CD4-positive, alpha-beta T cell (primary cell): ENCODE measurements at places on chromosomes 1 and 21.
A peak's percentile ranks its signal among the peaks of the same experiment; 100 is the strongest.

GRCh38 chr21:16216288-16216962 lies 486.6 kb downstream of the USP25 start:
- DNase-seq: no peak

GRCh38 chr1:98502937-98503336 lies 158.6 kb upstream of the SNX7 start:
- no peak for DNase-seq

DNA sequence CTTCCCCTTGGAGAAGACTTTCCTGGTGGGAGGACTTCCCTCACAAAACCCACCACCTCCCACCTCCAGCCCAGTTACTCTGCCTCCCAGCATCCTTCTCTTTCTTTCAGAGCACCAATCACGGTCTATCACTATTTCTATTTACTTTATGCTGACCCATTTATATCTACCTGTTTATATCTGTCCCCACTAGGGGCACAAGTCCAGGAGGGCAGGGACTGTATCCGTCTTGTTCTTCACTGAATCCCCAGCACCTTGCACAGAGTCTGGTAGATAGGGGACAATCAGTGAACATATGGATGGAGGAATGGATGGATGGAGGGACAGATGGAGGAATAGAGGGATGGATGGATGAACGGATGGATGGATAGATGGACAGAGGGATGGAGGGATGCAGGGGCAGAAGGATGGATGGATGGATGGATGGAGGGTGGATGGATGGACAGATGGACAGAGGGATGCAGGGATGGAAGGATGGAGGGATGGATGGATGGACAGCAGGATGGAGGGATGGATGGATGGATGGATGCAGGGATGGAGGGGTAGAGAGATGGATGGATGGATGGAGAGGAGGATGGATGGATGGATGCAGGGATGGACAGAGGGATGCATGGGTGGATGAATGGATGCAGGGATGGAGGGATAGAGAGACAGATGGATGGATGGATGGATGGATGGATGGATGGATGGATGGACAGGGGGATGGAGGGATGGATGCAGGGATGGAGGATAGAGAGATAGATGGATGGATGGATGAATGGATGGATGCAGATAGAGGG lies 5.5 kb downstream of the C1QB start:
- DNase-seq: no peak

- DNase-seq: no peak
Observed at GRCh38 chr1:154593390-154593789, 14.6 kb downstream of the ADAR start.

DNA sequence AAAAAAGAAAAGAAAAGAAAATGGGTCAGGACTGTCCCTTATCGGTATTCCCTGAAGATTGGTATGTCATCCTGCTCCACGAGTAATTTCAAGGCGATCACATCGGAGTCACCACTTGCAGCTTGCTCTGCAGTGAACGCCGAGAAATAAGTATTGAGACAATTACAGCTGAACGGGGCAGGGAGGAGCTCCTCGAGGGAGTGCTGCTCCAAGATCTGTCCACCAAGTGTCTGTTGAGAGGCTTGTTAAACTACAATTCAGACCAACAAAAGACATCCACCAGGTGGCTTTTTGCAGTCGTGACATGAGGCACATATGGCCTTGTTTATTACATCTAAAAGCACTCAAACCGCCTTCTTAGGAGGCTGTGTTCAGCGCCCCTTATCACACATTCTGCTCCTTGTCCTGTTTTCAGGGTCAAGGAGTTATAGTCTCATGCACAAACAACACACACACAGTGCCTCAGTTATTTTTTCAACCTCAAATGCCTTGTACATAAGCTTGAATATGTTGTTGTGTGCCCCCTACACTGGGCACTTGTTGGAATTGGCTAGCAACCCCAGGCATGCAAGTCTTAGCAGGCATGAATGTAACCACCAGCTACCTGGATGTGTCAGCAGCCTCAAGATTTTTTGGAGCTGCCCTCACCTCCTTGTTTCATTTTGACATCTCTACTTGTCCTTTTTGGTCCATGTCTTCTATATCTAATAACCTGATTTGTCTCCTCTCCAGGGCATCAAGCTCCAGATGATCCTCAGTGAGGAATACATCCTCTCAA lies 13.0 kb upstream of the CD48 start:
- DNase-seq: no peak

- no peak for DNase-seq
Observed at GRCh38 chr1:60922304-60922703, 160.1 kb upstream of the NFIA start.

DNA sequence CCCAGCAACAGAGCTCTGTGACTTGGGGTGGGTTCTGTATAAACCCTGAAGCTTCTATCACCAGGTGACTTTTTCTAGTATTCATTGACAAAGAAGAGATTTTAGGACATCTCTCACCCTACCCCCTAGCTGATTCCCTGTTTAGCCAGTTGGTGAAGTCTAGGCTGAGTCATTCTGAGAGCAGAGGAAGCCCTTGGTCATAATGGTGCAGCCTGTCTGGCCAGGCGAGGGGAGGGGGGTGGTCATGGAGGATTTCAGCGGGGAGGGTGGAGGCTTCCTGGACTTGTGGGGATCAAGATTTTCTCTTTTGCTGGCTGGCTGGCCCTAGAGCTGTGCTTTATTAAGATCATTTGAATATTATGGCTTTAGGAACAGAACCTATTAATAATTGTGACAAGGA lies 262.6 kb downstream of the CAMTA1 start:
- no peak for DNase-seq

DNA sequence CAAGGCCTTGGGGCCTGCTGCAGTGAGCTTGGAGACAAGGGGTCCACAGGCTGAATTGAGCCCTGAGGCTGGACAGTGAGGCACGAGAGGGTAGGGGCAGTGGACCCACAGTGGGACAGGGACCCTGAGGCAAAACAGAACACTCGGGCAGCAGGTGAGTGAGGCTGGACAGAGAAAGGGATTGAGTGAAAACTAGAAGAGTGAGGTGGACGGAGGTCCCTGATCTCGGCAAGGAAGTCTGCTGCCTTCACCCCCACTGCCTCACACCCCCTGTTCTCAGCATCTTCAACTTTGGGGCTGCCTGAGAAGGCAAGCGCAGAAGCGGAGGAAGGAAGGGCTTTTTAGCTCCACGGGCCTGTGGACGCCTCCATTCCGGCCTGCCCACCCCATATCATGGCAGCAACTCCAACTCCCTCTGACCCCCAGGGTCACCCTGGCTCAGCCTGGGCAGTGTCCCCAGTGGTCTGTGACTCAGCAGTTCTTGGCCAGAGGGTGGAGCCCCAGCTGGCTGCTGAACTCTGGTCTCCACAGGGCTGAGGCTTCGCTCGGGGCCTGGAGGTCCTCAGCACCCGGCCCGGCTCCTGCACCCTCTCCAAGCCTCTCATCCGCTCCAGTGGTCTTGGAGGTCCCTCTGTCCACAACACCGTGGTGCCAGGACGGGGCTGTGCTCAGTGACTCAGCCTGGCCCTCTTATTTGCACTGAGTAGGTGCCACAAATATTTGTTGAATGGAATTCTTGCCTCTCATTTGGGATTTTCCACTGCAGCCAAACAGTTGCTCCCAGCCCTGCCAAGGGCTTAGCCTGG lies 60.0 kb upstream of the EPS8L3 start:
- no peak for DNase-seq

GRCh38 chr1:27863538-27863915 lies 8.8 kb upstream of the THEMIS2 start:
- DNase-seq: no peak

GRCh38 chr1:175136246-175136645 lies 56.3 kb downstream of the KIAA0040 start:
- no peak for DNase-seq

- DNase-seq: no peak
Observed at GRCh38 chr1:17731460-17731859, 23.7 kb upstream of the ACTL8 start.

- DNase-seq: no peak
Observed at GRCh38 chr1:111063595-111063994, 76.3 kb downstream of the DRAM2 start.

GRCh38 chr1:156816561-156817328 lies at the start of gene SH2D2A:
Gene SH2D2A, minus strand, starts transcription at chr1:156816848. Its CDS starts 140 bp downstream, at chr1:156816708.
- peak; percentile 100 for DNase-seq

GRCh38 chr1:212162635-212163034 lies 122.6 kb upstream of the PPP2R5A start:
- DNase-seq: peak; percentile 39

DNA sequence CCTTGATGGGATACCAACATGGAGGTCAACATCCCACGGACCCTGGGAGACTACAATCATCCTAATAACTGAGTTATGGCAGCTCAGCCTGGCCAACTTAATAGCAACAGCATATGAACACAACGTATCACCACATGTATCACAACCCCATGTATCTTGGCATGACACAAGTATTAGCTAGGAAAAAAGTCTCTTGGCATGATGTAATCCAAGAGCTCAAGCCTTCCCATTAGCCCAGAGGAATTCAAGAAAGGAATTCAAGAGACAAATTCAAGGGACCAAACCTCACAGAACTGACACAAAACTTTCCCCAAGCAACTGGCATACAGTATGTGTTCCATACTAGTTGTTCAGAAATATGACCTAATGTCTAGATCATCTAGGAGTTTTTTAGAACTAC lies 100.9 kb upstream of the HMGB4 start:
- DNase-seq: no peak

GRCh38 chr1:243725075-243725474 lies 125.0 kb downstream of the AKT3 start:
- DNase-seq: no peak

- DNase-seq: no peak
Observed at GRCh38 chr1:121413821-121414220, 229.0 kb downstream of the SRGAP2C start.

- DNase-seq: no peak
Observed at GRCh38 chr1:3518756-3519155, 64.3 kb downstream of the ARHGEF16 start.

DNA sequence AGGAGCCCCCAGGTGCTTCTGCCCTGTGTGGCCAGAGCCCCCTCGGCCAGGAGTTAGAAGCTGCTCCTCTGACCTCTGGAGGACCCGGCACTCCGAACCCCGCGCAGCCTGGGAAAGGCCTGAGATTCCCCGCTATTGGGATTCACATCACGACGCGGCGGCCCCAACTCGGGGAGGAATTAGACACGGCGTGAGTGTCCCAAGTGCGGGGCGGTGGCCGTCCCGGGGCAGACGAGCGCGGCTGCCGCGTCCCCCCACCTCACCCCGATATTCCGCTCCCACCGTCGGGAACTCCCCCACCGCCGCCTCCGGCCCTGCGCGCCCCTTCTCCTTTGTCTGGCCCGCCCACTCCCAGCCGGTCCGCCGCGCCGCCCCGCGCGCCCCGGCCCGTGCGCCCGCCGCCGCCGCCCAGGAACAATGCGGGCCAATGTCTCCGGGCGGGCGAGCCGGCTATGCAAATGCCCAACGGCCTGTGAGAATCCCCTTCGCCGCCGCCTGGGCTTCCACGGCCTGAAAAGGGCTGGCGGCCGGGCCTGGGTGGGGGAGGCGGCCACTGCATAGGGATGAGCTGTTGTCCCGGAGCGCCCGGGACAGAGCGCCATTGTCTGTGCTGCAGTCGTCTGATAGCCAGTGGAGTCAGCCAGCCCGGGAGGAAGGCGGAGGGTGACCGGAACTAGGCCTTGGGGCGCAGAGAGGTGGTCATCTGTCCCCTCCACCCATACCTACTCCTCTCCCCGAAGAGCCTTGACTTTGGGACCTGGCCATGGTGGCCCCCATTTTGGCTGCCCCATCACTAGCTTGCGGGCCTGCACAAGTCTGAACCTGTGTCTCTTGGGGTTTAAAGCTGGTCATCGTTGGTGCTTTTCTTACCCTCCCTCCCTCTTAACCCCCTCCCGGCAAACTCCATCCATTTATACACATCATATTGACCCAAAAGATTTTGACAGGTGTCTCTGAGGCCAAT lies 19.4 kb downstream of the RHBG start:
- DNase-seq: no peak

DNA sequence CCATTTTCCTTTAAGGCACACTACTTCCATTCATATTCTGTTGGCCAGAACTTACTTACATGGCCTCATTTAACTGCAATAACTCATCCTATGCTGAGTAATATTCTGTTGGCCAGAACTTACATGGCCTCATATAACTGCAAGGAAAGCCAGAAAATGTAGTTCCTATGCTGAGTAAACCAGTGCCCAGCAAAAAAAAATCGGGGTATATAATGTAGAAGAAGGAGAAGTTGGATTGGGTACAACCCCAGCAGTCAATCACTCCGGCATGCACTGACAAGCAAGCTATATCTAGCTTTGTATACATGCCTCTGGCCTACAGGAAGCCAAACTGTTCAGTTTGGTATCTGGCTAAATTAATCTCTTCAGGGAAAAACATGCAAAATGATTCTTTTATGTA lies 39.4 kb upstream of the PPIH start:
- no peak for DNase-seq

DNA sequence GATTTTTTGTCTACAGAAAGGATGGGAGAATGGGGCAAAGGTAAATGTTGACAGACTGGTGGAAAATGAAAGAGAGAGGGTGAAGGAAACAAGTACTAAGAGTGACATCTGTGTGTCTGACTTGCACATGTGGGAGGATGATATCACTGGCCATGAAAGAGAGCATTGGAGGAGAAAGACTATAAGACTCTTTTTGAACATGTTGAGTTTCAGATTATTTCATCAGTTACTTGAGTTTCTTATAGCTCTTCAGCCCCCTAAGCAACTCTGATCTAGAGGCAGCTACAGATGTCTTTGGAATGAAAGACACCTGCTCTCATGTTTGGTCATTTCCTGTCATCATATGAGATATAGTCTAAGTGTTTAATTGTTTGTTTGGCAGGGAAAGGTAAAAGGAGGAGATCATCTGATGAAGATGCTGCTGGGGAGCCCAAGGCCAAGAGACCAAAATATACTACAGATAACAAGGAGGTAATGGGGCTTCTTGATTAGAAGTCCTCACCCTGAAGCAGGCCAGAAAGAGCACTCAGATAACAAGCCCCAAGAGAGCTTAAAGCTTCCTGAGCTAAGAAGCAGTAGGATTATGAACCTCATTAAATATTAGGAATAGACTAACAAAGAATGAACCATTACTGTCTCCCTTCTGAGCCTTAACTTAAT lies 4.5 kb downstream of the POLR3C start:
- DNase-seq: no peak

GRCh38 chr21:18887922-18888602 lies 484.5 kb upstream of the TMPRSS15 start:
- DNase-seq: no peak

GRCh38 chr21:16468184-16468583 lies 738.4 kb downstream of the USP25 start:
- no peak for DNase-seq

- no peak for DNase-seq
Observed at GRCh38 chr1:154661110-154661509, 53.1 kb upstream of the ADAR start.

DNA sequence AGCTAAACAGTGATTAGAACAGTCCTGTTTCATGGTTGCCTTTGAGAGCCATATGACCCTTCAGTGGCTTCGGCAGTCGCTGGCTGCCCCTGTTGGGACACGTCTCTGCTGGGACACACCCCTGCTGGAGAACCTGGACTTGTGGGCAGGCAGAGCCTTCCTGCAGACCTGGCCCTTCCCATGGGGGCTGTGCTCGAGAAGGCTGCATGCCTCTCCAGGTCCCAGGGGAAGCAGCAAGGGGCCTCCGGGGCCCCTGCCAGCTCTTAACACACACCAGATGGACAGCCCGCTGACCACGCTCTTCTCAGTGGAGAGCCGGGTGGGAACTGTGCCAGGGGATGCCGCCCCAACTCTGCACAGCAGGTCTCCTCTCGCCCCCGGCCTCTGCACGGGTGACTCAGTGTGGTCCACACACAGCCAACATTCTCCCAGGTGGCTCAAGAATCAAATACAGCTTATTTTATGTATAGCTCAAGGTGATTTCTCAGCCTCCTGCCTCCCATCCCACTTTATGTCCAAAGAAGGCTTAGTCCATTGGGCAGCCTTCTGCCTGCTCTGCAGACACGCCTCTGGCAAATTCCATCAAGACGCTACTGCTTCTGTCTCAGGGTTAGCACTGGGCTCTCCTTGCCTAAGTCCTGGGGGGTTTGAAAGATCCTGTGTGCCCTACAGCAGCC lies 450.8 kb downstream of the KIF26B start:
- DNase-seq: no peak
